Bronchus fibroblast of lung (primary cell): ENCODE measurements at places on chromosomes 2 and 18. TPM values are rescaled to one million over a fixed set of nuclear protein-coding genes. Genes with fewer than 3 reads are reported as not detected.

CLEC4F gene
- not detected in 2 replicates for total RNA-seq

PREB gene
- total RNA-seq = 57.3 and 57.7 TPM in 2 replicates

RAD51AP2 gene
- total RNA-seq = under 0.01 TPM in 1 of 2 replicates, not detected in the other

SLC8A1 gene
- total RNA-seq = 11.9 and 15.0 TPM in 2 replicates

PUM2 gene
- 11.3 and 11.9 TPM in 2 replicates for total RNA-seq
